ENCODE measurements at places on chromosomes 5 and 9.

DNA sequence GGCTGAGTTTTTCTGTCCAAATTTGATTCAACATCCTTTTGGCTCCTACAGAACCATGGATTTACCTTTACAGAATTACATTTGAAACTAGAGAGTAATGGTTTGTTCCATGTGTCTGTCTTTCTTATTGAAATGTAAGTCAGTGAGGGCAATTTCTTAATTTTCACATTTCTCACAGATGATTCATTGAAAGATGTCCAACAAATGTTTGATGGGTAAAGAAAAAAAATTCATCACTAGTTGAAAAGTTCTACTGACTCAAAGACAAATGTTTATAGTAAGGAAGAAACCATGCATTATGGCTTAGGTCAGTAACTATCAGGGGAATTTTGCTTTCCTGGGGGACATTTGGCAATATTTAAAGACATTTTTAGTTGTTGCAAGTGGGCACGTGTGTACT, 131.6 kb upstream of the TRPM3 start:
- DNase-seq = no peak

DNA sequence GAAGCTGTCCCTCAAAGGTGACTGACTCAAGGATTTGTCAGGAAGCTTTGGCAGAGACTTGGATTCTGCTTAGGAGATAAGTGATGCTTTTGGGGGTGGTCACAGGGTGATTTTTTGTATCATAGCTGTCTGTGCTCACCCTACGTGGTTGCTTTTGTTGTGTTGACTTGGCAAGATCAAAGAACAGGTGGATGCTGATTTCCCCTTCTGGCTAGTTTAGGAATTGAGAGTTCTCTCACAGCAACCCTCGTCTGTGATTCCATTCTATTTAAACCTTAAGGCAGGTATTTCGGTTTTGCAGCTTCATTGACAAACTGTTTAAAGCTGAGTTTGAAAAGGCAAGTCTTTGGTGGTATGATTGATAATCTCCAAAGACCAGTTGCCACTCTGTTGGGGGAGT, 27.2 kb downstream of the ARHGAP26 start:
- no peak for DNase-seq

DNA sequence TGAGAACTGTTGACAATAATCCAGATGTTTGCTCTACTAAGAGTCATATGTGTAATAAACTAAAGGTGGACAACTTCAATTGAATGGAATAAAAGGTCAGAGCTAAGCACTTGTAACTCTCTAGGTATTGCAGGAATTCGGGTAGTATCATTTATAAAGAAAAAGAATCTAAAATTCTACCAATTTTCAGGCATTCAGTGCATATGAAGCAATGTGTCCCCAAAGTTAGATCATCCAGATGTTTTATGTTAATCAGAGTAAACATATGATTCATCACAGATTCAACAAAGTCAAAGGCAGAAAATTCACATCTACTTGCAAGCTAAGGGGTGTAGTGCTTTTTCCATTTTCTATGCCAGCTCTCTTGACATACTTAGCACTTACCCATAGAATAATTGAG, 477.1 kb downstream of the PDE4D start:
- no peak for DNase-seq

GRCh38 chr5:130295235-130295634, 391.0 kb downstream of the CHSY3 start:
- DNase-seq = no peak

GRCh38 chr9:4080921-4081895, 218.7 kb downstream of the GLIS3 start:
- DNase-seq = no peak

DNA sequence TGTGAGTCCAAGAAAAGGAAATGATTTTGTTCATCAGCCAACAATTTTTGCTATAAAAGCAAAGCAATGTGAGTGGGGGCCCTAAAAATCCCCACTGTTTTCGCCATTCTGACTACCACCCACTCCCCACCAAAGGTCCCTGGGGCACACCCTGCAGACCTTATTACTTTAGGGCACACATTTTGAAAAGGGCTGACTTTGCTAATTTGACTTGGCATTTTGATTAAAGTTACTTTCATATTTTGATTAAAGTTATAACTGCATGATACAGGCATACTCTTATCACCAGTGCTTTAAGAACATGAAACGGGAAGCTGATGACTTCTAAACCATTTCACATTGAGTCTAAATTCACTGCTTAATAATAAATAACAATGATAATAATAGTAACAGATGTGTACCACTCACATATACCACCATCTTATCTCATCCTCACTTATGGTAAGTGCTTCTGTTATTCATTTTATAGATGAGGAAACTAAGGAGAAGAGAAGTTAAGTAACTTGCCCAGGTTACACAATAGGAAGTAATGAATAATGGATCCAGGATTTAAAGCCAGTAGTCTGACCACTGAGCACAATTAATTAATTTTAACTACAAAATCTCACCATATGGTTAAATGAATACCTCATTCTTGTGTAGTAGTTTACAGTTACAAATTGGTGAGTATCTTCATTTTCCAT, 25.4 kb upstream of the NR3C1 start:
- no peak for DNase-seq

GRCh38 chr9:104232781-104233341, 138.8 kb downstream of the SMC2 start:
- no peak for DNase-seq

DNA sequence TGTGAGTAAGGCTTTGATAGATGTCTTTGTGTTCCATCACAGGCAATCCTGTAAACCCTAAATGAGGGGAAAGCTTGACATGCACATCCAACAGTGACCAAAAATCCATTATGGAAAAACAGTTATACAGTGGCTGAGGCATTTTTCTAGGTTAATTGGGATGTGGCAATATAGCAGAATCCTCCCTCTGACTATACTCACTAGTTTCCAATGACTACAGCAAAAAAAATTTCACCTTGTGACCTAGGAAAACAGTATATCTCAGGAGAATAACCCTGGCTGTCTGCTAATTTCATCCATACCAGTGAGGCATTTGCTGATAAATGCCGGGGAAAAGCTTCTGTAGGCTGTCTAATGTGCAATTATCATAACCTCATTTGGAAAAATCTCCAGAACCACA, 49.9 kb upstream of the SNCAIP start:
- DNase-seq = no peak

DNA sequence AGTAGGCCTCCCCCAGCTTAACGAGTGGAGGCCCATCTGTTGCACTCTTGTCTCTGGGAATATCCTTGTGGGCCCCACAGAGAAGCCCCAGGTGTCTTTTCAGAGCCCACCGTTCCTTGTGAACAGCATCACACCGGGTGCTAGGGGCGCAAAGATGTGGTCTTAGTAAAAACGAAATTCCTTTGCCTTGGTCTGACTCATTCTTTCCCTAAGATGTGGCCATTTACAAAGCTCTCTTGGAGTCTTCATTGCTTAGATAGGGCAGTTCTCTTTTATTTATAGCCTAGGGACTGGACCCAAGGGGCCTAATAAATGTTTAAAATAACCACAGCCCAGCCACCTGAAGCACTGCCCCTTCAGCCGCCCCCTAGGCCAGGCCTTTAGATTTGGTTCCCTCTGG, 52.8 kb upstream of the RPL26L1 start:
- no peak for DNase-seq

DNA sequence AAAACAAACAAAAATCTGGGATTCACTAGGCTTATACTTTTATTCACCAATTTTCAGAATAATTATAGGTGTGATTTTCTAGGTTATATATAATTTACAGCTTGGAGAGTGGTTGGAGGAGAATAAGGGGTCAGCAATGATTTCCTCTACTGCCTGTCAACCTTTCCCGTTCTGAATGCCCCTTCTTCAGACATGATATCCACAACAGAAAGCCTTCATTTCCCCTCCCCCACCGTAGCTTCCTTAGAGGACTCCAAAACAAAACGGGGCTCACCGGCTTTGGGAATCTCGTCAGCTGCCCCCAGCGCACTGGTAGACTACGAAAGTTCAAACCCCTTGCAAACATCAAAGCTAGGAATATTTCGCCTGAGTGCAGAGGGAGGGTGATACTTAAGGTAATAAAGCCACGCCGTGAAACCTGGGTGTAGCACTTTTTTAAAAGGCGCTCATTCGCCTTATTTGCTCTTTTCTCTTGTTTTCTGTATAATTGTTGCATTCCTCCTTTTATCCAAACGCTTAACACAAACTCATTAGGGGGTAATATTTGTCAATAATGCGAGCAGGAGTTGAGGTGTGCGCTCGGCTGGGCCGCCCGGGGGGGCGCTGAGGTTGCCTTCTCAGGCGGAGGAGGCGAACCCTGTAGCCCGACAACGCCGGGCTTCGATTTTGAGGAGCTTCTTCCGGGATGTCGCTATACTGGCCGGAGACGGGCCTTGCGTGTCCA, 2.4 kb downstream of the OTP start:
- no peak for DNase-seq

- no peak for DNase-seq
Observed at GRCh38 chr5:565782-566440, 41.7 kb upstream of the SLC9A3 start.

DNA sequence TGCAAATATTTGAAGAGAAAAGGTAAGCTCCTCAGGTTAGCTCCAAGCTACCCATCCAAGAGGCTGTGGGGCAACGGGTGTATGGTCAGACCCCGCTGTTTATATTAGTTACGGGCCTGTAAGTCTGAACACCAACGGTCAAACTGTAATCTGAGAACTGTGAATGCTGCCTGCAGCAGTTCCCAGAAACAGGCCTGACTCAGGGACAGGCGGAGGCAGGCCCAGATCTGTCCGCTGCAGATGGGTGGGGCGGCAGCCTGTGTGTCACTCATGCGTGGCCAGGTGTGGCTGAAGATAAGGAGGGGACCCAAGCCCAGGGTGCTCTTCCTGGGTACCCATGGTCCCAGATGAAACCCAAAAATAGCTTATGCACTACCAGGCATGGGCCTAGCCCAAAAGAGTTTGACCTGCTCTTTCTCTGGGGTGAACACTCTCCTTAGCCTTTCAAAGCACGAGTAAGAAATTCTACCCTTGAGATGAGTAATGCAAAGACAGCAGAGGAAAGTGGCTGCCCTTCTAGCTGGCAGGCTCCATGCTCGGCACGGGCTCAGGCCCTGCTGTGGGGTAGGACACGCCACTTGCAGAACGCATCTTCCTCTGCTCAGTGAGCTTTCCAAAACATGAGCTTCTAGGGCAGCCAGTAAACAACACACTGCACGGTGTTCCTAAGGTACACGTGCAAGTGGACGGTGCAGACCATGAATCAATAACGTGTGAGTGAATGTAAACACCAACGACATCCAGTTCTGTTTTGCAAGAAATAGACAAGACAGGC, 9.1 kb downstream of the UBAC1 start:
- DNase-seq = no peak

- DNase-seq = no peak
Observed at GRCh38 chr5:75513841-75514240, 2.1 kb downstream of the POLK start.

- no peak for DNase-seq
Observed at GRCh38 chr9:118618849-118619248, 750.4 kb downstream of the BRINP1 start.

GRCh38 chr5:134115806-134116175, 1.3 kb downstream of the TCF7 start:
- no peak for DNase-seq

GRCh38 chr5:2251298-2251697, 368.6 kb upstream of the IRX4 start:
- DNase-seq = no peak

- DNase-seq = no peak
Observed at GRCh38 chr5:19853616-19854240, 134.3 kb downstream of the CDH18 start.

- no peak for DNase-seq
Observed at GRCh38 chr5:110625376-110625999, 101.0 kb downstream of the TMEM232 start.

GRCh38 chr9:124218438-124218982, 39.2 kb upstream of the NEK6 start:
- DNase-seq = no peak

DNA sequence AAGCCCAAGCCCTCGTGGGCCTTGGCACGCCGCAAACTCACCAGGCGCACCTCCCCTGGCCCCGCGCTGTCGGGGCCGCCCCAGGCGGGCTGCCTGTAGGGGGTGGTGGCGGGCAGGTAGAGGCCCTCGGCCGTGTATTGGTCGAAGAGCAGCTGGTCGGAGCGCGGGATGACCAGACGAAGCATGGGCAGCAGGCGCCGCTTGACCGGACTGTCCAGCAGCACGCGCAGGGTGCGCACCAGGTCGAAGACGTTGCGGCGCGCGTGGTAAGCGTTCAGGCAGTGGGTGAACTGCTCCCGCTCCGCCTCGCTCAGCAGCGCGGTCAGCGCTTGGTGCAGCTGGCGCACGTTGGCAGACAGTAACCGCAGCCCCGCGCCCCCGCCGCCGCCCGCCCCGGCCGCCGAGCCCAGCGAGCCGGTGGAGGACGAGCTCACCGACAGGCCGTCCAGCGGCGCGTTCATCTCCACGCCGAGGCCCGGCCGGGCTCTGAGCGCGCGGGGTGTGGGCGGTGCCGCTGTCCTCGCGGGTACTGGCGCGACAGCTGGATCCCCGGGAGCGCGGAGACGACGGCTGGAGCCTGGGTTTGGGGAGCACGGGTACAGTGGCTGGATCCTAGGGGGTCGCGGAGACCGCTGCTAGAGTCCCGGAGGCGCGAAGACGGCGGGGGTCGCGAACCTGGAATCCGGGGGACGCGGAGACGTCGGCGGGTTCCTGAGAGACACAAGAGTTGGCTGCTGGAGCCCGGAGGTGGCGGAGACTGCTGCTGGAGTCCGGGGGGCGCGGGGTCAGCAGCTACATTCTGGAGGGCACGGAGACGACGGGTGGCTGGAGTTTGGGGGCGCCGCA, 709 bp downstream of the WHRN start:
- DNase-seq = peak; percentile 15

DNA sequence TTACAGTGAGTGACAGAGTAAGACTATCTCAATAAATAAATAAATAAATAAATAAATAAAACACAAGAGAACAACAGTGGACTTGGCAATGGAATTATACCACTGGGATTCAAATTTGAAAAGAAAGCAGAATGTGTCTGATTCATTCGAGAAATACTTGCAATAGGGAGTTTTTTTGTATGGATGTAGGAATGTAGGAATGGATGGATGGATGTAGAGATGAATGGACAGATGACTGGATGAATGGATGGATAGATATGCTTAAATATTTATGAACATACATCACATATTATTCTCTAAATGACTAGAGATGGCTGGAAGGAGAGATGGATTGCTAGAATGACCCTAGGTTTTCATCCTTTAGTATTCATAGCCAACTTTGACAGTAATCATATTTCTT, 22.0 kb upstream of the CEMIP2 start:
- DNase-seq = no peak

GRCh38 chr9:93531374-93531773, 45.0 kb upstream of the PHF2 start:
- DNase-seq = no peak
